Hematopoietic multipotent progenitor cell (in vitro differentiated cells): ENCODE measurements at places on chromosomes 12 and 14. TPM values are rescaled to one million over a fixed set of nuclear protein-coding genes. Genes with fewer than 3 reads are reported as not detected.

TRPV4 gene
- not detected for total RNA-seq

SPX gene
- under 0.01 TPM for total RNA-seq

CLEC6A gene
- total RNA-seq: not detected

TRHDE gene
- total RNA-seq: under 0.01 TPM

- DNase-seq: no peak
Observed at GRCh38 chr14:68598621-68599447, 194.0 kb downstream of the ZFP36L1 start.

DNA sequence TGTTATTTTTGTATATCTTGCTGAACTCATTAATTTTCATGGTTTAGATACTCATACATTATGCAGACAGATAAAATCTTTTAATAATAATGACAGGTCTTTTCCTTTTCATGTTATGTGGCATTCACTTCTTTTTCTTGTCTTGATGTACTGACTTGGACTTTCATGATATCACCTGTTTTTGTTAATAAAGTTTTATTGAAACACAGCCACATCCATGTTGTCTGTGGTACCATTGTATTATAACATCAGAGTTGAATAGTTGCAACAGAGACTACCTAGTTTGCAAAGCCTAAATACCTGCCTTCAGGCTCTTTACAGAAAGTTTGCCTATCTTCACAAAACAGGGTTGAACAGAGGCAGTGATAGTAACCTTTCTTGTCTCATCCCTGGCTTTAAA is 85.1 kb downstream of the RGS6 start:
- DNase-seq: no peak

DNA sequence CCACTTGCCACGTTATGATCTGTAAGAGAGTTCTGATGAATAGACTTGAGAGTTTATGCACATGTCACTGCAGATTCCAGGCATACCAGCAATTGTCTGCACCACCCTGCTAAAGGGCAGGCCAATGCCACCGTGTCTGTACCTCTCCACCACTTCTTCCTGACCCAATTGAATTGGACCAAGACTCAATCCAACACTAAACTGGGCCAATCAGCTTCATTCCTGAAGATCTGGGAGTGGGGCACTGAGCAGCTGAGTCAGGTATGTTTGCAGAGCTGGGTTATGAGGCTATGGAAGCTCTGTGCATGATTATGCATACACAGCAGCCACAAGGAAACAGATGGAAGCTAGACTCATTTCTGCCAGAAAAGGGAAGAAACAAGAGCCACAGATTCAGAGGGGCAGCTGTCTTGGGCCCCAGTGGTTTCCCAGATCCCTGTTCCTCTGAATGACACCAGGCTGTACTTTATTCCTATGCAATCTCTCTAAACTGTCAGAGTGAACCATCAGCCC is 28.0 kb downstream of the DAO start:
- DNase-seq: peak; percentile 73

DNA sequence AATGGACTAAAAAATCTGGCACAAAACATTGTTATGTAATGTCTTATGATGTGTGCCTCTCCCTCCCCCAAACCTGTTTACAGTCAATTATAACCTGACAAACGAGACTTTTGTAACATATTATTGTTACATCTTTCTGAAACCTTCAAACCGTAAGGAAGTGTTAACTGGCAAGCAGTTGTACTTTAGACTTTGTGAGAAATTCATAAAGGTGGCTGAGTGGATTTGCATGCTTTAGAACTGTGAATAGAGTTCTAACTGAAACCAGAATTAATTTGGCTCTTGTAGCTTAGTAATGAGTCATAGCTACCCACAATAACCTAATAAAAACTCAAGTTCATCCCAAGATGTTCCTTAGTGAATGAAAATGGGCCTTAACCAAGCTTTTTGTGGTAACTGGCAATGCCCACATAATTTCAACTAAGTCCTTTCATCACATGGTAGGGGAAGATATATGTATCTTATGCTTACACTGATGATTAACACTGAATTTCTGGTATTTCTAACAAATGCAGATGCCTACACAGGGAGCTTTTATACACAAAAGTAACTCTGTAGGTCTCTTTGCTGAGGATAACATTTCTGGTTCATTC is 29.7 kb downstream of the RAD9B start:
- DNase-seq: no peak

DNA sequence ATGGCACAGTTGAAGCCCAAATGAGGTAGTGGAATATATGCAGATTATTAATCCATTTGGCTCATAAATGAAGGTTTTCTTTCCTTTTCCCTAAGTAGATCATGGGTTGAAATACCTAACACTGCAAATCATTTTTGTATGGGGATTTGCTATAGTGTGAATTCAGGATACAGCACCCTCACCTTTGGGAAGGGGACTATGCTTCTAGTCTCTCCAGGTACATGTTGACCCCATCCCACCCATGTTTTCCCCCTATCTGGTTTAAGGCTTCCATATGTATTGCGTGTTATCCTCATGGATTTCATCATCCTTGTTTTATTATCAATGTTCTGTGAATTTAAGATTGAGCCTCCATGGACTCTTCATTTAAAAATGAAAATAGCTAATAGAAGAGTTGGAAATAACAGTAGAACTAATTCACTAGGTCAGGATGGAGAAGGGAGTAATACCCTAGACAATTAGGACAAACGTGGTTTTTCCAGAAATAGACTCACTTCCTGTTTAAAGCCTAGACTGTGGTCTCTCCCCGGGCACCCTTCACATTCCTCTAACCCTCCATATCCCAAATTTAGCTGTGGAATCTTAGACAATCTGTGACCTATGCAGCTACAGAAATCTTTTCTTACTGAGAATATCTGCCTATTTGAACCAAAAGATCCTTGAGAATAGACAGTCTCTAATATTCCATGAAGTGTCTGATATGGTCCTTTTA is 56.5 kb downstream of the DAD1 start:
- no peak for DNase-seq

GRCh38 chr12:89194683-89195082 is 157.6 kb downstream of the DUSP6 start:
- no peak for DNase-seq

GRCh38 chr12:72030277-72030676 is 91.6 kb downstream of the TPH2 start:
- DNase-seq: no peak
